ENCODE measurements at places on chromosomes 2 and 18.

DNA sequence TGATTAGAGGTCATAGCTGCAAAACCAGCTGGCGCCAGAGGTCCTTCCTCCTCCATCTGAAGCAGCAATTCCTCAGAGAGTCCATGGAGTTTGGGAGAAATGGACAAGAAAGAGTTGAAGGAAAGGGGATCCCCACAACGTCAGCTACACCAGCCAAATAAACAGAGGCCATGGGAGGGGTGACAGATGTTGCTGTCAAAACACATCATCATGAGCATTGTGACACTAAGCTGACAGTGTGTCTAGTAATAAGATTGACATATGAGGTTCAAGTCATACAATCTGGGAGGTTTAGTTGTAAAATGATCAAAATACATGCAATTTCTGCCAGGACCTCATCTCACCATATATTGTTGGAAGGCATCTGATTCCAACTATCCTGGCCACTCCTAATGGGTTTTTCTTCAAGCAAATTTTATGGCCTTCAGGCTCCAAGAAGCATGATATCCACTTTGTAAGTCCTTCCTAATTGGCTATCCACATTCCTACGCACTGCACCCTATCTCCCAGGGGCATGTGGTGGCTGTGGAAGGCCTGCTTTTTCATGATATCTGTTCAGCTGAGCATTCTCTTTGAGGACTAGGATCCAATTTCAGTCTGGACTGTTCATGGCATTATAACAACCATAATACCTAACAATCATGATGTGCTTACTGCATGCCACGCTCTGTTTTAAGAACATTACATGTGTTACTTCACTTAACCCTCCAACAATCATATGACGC is 335.0 kb upstream of the ID2 start:
- DNase-seq = no peak

- no peak for DNase-seq
These were observed 91.4 kb downstream of the SCN9A start for GRCh38 chr2:166284359-166284758.

DNA sequence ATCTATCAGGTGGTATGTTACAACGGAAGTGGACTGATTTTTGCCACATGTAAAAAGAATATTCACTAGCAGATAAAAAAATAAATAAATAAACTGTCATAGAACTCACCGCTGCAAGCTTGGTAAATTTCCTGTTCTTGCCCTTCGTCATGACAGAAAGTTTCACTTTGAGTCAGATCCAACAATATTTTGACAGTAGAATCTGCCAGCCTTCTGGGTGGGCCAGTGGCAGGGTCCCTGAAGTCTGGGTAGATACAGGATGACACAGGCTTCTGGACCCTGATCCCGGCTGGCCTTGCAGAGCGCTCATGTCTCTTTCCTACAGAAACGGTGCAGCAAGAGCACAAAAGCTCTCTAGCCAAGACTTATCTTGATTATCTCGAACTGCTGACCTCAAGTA is 97.8 kb upstream of the PMAIP1 start:
- no peak for DNase-seq

DNA sequence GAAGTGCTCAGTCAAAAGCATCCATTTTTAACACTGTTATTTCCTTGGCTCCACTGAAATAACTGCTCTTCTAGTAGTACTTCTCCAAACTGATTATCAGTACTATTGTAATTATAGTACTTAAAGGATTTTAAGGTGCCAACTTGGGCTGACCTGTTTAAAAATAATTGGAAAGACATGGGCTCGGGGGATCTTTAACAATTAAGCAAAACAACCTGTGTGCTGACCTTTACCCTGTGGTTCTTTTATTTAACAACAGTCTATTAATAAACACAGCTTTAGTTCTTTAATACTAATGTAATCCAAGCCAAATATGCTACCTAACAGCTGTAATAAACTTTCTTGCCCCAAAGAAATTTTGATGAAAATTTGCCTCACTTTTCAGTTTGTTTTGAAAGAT is 6.9 kb upstream of the ITPRID2 start:
- no peak for DNase-seq

DNA sequence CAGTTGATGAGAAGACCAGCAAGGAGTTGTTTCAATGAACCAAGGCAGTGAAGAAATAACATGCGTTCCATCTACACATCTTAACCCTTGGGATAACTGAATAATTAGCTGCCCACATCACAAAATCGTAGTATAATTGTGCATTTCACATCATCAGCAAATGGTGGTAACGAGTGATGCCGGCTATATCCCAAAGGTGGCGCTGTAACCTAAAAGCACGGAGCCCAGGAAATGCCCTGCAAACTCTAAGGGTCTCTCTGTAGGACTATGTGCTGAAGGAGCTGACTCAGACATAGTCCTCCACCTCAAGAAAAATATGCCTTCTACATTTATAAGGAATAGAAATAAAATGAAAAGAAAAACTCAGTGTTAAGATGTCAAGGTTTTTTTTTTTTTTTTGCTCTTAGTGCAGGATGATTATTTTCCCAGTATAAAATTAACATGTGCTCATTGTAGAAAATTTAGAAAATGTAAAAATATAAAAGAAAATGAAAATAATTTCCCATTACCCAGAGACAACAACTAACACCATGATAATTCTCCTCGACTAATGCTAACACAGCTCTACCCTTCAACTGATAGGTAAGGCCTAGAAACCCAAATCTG is 23.1 kb upstream of the DSG3 start:
- DNase-seq = no peak

DNA sequence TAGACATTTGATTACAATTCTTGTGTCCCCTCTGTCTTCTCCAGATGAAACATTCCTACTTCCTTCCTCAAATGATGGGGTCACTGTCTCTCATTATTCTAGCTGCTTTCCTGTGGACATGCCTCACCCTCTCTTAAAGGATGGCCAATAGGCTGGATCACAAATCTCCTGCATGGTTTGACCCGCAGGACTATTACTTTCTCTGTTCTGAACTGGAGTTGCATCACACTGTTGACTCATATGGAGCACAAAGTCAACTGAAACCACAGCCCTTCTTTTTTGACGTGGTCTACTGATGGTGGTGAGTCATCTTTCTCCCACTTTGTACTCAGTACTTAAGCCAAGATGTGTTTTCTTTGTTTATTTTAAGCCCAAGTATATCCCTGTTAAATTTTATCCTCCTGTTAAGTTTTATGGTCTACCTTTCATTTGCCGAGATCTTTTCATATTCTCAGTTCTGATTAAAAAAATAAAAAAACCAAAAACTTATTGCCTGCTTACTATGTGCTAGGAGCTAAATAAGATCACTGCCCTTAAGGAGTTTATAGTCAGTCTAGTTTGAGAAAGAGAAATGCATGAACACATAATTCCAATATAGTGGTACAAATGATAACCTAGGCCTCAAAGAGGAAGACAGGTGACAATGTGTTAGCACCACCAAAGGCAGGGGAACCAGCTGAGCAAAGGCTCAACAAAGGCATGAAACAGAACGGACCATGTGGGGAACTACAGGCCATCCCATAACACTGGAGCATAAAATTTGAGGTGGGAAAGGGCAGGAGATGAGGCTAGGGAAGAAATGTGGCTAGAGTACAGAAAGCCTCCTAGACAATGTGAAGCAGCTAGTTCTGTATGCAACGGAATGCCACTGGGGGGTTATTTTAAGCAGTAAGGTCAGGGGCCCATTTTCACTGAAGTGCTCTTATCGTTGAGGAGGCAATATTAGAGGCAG is 67.6 kb upstream of the ZFP36L2 start:
- DNase-seq = peak; percentile 94

DNA sequence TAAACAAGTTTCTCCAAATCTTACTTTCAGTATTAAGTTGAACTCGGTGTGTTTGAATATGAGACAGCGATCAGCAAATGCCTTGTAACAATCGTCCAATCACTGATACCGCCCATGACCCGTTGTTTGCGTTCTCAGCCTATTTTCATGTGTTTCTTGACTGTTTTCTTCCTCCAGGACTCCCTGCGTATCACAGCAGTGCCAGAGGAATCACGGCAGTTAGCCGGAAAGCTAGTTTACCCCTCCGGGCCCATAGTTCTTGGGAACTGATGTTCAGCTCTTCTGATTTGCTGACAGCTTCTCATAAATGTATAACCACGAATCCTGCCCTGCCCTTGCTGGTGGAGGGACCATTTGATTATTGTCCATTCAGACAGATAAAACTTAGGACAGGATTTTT is 42.2 kb upstream of the TPO start:
- no peak for DNase-seq

GRCh38 chr2:223641082-223641481 is 38.9 kb upstream of the SCG2 start:
- no peak for DNase-seq

GRCh38 chr2:237156031-237156856 is 70.6 kb downstream of the COPS8 start:
- DNase-seq = peak; percentile 69

GRCh38 chr2:4903656-4904348 is 788.4 kb upstream of the SOX11 start:
- DNase-seq = no peak

- DNase-seq = no peak
These were observed at the start of gene SCN3A for GRCh38 chr2:165203689-165204559. TSS of gene SCN3A (minus strand) at chr2:165204050. CDS start at chr2:165176394, 27,656 bp downstream.

- peak; percentile 34 for DNase-seq
These were observed 99.5 kb upstream of the AGAP1 start for GRCh38 chr2:235394278-235394828.

DNA sequence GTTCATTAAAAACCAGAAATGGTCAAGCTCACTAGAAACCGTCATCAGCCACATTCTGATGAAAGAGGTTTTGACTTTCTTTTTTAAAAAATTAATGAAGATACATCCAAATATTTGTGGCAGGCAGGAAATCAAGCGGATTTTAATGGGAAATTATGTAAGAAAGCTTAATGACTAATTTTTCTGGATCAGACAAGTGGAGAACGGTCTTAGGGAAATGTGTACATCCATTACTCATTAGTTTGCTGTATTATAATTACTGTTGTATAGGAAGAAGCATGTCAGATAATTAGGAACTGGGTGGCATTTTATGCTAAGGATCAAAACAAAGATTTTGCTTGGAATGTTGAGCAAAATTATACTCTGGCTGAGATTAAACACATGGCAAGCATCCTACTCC is 39.4 kb downstream of the AGAP1 start:
- DNase-seq = no peak

DNA sequence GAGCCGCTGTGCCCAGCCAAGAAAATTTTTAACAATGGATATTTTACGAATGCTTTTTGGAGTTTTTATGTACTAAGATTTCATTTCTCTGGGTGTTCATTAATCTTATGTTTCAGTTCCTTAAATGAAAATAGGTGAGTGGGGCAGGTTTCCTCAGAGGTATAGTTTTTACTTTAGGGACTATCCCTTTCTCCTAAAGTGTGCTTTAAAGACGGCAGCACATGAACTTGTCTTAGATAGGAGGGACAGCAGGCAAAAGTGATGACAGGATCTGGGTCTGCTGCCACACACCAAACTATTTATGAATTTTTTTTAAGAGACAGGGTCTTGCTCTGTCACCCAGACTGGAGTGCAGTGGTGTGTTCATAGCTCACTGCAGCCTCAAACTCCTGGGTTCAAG is 8.0 kb upstream of the REL start:
- DNase-seq = no peak

GRCh38 chr2:226411727-226412360 is 387.8 kb downstream of the IRS1 start:
- no peak for DNase-seq

- no peak for DNase-seq
These were observed 25.8 kb upstream of the TMEM182 start for GRCh38 chr2:102736110-102736409.

- no peak for DNase-seq
These were observed 64.0 kb upstream of the STK39 start for GRCh38 chr2:168311261-168311910.
